Mesothelial cell of epicardium (in vitro differentiated cells): ENCODE measurements at places on chromosomes 4 and X. TPM values are rescaled to one million over a fixed set of nuclear protein-coding genes. Genes with fewer than 3 reads are reported as not detected.

DNA sequence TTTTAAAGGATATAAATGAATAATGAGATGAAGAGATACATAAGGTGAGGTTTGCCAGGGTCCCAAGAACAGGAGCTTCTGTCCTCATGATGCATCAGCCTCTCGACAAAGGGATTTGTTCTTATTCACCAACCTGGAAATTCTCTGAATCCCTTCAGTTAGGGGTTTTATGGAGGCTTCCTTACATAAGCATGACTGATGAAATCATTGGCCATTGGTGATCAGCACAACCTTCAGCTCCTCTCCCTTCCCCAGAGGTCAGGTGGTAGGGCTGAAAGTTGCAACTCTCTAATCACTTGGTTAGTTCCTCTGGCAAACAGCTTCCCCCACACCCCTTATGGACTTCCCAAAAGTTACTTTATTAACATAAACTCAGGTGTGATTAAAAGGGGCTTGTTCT, 222.0 kb downstream of the SPRY1 start:
- H3K27me3 ChIP-seq: no peaks in the 10 kb centered on the region
- H3K27ac ChIP-seq: no peak overlapping the region
- H3K4me3 ChIP-seq: no peak overlapping the region
- no peak for DNase-seq
- peaks cover 28% of the 10 kb centered on the region for H3K4me1 ChIP-seq

DNA sequence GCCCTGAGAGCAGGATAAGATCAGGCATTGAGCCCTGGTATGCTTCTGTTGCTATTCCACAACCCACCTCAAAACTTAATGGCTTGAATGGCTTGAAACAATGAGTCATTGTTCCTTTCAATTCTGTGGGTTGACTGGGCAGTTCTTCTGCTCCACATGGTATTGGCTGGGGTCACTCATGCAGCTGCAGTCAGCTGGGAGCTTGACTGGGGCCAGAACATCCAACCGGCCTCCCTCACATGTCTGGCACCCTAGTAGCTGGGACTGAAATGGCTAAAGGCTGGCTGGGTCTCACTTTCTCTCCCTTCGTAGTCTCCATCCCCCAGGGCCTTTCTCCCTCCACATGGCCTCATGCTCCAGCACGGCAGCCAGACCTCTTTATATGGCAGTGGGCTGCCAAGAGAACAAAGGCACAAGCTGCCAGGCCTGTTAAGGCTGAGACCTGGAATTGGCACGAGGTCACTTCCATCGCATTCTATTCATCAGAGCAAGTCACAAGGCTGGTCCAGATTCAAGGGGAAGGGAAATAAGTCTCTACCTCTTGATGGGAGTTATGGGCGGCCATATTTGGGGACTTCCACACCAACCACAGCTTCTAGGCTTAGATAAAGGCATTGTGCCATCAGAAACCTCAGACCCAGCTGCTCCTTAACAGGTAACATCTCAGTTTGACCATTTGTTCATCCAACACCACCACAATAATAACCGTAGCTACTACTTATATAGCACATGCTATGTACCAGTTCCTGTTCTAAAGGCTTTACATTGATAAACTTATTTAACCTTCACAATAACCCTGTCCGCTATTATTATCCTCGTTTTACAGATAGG, 159.7 kb upstream of the ATP6AP2 start:
- H3K27me3 ChIP-seq: no peaks in the 10 kb centered on the region
- no peaks in the 10 kb centered on the region for H3K4me1 ChIP-seq
- H3K27ac ChIP-seq: no peak overlapping the region
- no peak for DNase-seq

DNA sequence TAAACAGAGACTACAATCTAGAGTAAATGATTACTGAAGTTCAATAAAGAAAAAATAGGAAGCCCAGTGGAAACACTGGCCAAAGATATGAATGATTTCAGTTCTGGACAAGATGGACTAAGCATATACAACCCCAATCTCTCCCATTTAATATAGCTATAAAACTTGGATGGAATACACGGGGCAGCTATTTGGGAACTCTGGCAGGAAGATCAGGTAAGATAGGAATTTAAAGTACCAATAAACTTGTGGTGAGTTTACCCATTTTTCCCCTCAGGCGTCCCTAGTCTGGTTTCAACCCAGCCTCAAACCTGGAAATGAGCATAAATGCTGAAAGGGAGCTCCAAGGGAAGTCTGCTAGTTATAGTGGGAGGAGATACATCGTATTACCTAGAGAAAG, 20.4 kb downstream of the NUP54 start:
- no peak overlapping the region for H3K27ac ChIP-seq
- H3K4me3 ChIP-seq: no peak overlapping the region
- H3K4me1 ChIP-seq: peaks cover 8% of the 10 kb centered on the region
- H3K36me3 ChIP-seq: peaks cover 46% of the 10 kb centered on the region
- no peaks in the 10 kb centered on the region for H3K27me3 ChIP-seq

- DNase-seq: no peak
- no peak overlapping the region for H3K27ac ChIP-seq
- no peak overlapping the region for H3K4me3 ChIP-seq
- H3K36me3 ChIP-seq: no peaks in the 10 kb centered on the region
- H3K27me3 ChIP-seq: peaks cover 98% of the 10 kb centered on the region
Observed at GRCh38 chrX:25020391-25020904, 4.7 kb upstream of the ARX start.

Gene USP51
- total RNA-seq: 4.6 to 5.6 TPM (median 5.1 TPM) in 3 replicates

DNA sequence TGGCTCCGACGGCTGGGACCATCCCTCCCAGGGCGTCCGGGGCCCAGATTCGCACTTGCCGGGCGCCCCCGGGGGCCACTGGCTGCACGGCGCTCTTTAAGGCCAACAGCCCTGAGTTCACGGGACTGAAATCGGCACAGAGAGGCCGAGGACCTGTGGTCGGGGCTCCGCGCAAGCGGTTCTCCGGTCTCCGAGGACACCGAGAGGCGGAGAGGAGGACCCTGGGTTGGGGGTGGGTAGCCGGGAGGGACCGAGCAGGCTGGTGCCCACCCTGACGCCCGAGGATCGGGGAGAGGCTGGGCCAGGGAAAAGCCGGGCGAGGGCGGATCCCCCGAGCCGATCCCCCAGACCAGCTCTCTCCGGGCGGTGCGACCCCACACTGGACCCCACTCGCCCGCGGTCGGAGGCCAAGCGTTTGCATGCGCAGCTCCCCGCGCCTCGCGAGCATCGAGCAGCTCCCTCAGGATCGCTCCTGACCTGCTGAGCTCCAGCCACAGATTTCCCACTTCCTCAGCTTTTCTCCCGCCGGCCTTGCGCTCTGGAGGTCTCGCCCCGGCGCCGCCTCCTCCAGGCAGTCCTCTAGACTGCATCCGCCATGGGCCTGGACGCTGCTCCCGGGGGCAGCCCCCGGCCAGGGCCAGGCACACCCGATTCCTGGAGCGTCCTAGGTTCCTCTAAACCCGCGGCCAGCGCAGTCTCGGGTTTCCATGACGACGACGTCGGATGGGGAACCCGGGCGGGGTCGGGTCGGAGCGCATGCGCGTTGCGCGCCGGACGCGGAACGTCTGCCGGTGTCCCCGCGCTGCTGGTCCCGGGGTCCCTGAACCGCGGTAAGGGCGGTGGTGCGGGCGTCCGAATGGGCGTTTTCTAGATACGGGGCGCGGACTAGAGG, 17.6 kb upstream of the NAT8L start:
- peak overlapping the region; percentile 71 for H3K4me3 ChIP-seq
- H3K27me3 ChIP-seq: peaks cover 38% of the 10 kb centered on the region
- no peaks in the 10 kb centered on the region for H3K36me3 ChIP-seq
- peak; percentile 86 for DNase-seq

Gene PRDM5
- 23.6 to 30.2 TPM (median 29.1 TPM) in 3 replicates for total RNA-seq

DNA sequence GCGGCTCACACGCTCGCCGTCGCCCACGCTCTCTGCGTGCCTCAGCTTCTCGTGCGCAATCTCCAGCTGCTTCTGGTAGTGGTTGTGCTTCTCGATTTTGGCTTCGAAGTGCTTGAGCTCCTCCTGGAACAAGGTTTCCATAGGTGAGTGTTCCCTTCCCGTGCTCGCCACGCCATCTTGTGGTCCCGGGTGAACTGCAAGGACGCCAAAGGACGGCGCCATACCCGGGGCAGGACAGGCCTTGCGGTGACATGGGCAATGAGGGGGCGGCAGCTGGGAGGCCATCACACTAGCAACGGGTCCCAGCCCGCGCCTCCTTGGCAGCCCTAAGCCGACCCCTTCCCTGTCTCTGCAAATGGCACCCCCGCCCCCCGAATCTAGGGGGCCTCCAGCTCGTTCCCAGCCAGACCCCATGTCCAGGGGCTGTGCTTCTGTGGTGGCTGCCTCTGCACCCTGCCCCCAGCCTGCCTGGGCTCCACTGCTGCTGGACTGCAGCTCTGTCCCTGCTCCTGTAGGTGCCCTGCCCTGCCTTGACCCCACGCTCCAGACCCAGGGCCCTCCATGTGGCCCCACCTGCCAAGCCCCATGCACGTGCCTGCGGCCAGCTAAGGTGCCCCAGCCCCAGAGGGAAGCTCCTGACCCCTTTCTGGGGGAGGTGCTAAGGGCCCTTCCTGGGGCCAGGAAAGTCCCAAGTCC, 17.3 kb downstream of the LRPAP1 start:
- no peak overlapping the region for H3K27ac ChIP-seq
- peaks cover 39% of the 10 kb centered on the region for H3K36me3 ChIP-seq
- H3K4me1 ChIP-seq: no peaks in the 10 kb centered on the region
- no peak for DNase-seq
- H3K27me3 ChIP-seq: no peaks in the 10 kb centered on the region
- no peak overlapping the region for H3K4me3 ChIP-seq

DNA sequence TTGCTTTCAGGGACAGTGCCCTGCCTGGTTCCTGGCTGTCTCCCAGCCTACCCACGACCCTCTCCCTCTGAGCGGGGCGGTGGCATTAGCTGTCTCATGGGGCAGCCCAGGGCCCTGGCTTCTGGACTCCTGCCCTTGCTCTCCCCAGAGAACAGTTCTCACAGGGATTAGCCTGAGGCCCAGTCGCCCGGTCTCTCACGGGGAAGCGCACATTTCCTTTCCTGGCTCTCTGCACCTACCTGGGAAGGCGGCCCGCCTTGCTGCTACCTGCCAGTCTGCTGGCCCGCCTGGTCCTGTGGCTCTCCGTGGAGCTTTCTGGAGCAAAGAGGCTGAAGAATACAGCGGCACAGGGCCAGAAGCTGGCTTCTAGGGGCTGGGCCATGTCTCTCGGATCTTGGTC, 128.4 kb downstream of the FHDC1 start:
- no peaks in the 10 kb centered on the region for H3K4me1 ChIP-seq
- no peak overlapping the region for H3K4me3 ChIP-seq
- no peak overlapping the region for H3K27ac ChIP-seq
- H3K36me3 ChIP-seq: no peaks in the 10 kb centered on the region
- DNase-seq: no peak

Gene OTUD6A
- not detected in 3 replicates for total RNA-seq

DNA sequence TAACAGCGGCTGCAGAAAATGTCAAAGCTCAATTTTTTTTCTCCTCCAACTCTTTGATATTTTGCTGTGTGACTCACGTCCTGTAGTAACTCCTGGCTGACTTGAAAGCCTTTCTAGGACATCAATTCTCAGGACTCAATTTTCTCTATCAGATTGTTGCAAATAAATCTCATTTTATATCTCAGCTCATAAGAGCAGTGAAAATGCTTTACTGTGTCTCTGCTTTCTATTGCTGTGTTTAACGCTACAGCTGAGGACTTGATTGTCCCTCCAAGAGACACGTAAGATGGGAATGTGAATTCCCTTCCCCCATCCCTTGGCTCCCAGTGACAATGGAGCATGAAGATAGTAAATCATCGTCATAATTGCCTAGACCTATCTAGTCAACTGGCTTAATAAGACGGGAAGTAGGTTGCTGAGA, 20.5 kb upstream of the CBR4 start:
- no peaks in the 10 kb centered on the region for H3K36me3 ChIP-seq
- no peaks in the 10 kb centered on the region for H3K27me3 ChIP-seq
- DNase-seq: no peak

DNA sequence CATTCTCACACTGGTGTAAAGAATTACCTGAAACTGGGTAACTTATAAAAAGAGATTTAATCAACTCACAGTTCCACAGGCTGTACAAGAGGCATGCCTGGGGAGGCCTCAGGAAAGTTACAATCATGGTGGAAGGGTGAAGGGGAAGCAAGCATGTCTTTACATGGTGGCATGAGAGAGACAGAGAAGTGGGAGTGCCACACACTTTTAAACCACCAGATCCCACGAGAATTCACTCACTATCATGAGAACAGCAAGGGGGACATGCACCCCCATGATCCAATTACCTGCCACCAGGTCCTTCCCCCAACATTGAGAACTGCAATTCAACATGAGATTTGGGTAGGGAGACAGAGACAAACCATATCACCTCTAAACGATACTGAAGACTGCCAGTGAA, 23.0 kb downstream of the EPGN start:
- H3K27ac ChIP-seq: no peak overlapping the region
- no peaks in the 10 kb centered on the region for H3K36me3 ChIP-seq
- no peak overlapping the region for H3K4me3 ChIP-seq
- no peaks in the 10 kb centered on the region for H3K27me3 ChIP-seq
- peaks cover 4% of the 10 kb centered on the region for H3K4me1 ChIP-seq

GRCh38 chr4:76758290-76758882, 139.6 kb downstream of the SOWAHB start:
- no peaks in the 10 kb centered on the region for H3K27me3 ChIP-seq
- peaks cover 18% of the 10 kb centered on the region for H3K4me1 ChIP-seq
- DNase-seq: no peak
- peak overlapping the region; percentile 48 for H3K27ac ChIP-seq
- H3K36me3 ChIP-seq: peaks cover 33% of the 10 kb centered on the region

GRCh38 chr4:72582853-72583252, 13.8 kb upstream of the ADAMTS3 start:
- no peaks in the 10 kb centered on the region for H3K4me1 ChIP-seq
- no peak overlapping the region for H3K4me3 ChIP-seq
- DNase-seq: no peak
- no peaks in the 10 kb centered on the region for H3K36me3 ChIP-seq
- no peak overlapping the region for H3K27ac ChIP-seq
- no peaks in the 10 kb centered on the region for H3K27me3 ChIP-seq

GRCh38 chrX:63282077-63282476, 69.1 kb downstream of the SPIN4 start:
- H3K4me3 ChIP-seq: no peak overlapping the region
- peaks cover 3% of the 10 kb centered on the region for H3K4me1 ChIP-seq
- H3K27ac ChIP-seq: no peak overlapping the region
- H3K27me3 ChIP-seq: no peaks in the 10 kb centered on the region

Gene NAP1L5
- total RNA-seq: 4.4 to 4.9 TPM (median 4.7 TPM) in 3 replicates

Gene CT45A10
- not detected in 3 replicates for total RNA-seq

DNA sequence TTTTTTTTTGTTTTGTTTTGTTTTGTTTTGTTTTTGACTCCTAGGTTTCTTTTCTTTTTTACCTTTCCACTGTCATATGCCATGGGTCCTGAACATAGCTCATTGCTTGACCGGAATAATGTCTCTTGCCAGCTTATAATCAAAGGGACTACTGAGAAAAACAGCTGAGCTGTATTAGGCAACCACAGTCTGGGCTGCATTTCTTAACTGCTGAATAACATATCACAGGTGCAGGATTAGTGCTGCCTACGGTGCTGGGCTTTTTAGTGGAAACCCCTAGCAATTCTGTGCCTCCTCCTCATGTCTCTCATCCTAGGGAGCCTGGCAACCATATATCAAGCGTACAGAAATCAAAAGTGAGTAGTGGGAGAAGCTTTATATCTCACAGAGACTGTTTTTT, 333.5 kb downstream of the BMPR1B start:
- DNase-seq: no peak
- H3K36me3 ChIP-seq: no peaks in the 10 kb centered on the region
- H3K4me3 ChIP-seq: no peak overlapping the region
- H3K27ac ChIP-seq: no peak overlapping the region
